ENCODE measurements at places on chromosomes 16 and 17. TPM values are rescaled to one million over a fixed set of nuclear protein-coding genes. Genes with fewer than 3 reads are reported as not detected.
A peak's percentile ranks its signal among the peaks of the same experiment; 100 is the strongest.

The BEAN1 gene
- not detected for total RNA-seq

The SIAH1 gene
- total RNA-seq: 13.0 TPM

The HAPSTR1 gene
- total RNA-seq: 49.1 TPM

GRCh38 chr17:68450391-68450790 lies 6.9 kb downstream of the WIPI1 start:
- no peak for DNase-seq

- DNase-seq: no peak
Observed at GRCh38 chr17:61678339-61678738, 87.3 kb upstream of the NACA2 start.

- DNase-seq: no peak
Observed at GRCh38 chr17:41026715-41027471, at the start of gene KRTAP1-5. KRTAP1-5 (minus strand) TSS chr17:41027208; CDS start chr17:41027155, 53 bp downstream.

DNA sequence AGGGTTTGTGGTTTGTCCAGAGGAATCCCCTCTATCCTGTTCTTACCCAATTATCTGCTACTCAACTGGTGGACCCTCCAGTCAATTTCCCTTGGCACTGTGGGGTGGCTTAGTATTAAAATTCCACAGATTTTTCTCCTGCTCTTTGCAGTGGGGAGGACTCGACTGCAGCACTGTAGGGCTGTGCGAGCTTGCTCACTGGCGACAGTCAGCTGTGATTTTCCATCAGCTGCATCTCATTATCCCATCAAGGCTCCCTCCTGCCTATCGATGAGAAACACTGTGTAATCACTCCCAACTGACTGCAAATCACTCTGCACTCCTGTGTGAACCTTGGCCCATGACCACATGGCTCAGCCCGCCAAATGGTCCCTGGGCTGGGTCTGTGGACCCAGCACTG lies 90.5 kb upstream of the MAF start:
- DNase-seq: no peak

- DNase-seq: no peak
Observed at GRCh38 chr17:15392326-15392741, 50.9 kb upstream of the TEKT3 start.

- DNase-seq: no peak
Observed at GRCh38 chr17:80930335-80931279, 61.0 kb upstream of the CHMP6 start.

DNA sequence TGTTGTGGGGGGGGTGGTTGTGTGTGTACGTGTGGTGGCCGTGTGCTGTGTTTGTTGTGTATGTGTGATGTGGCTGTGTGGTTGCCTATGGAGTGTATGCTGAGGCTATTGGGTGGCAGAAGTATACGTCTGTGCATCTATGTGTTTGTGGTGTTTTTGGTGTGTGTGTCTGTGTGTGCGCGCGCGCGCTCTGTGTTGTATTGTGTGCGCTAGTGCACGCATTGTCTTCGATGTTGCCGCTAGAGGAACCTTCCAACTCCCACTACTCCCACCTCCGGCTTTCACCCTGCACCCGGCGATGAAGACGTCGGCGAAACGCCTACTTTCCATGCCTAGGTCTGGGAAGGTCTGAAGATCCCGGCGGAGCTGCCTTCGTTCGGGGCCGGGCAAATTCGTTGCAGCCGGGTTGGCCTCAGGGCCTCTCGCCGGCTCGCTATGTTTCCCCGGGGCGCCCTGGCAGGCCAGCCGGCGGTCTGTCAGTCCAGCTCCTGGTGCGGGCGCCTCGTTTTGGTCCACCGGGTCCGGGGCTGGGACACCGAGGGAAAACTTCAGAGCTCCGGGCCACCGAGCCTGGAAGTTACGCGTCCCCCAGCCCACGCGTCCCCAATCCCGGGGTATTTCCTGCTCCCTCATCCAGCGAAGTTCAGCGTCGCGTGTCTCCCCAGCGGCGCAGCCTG lies 5.2 kb upstream of the DLX4 start:
- DNase-seq: no peak

- DNase-seq: peak; percentile 87
Observed at GRCh38 chr16:2663553-2664546, 18.5 kb upstream of the KCTD5 start.

- DNase-seq: peak; percentile 60
Observed at GRCh38 chr17:81510785-81511553, 1.6 kb downstream of the ACTG1 start.

DNA sequence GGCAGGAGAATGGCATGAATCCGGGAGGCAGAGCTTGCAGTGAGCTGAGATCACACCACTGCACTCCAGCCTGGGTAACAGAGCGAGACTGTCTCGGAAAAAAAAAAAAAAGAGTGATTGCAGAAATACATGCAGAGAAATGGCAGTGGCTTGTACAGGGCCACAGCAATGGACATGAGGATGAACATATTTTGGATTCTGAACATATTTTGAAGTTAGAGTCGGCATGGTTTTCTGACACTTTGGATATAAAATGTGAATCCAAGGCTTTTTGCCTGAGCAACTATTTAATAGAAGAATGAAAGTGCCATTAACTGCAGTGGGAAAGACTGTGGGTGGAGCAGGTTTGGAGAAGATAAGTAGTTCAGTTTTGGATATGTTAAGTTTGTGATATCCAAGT lies 35.8 kb downstream of the CPD start:
- no peak for DNase-seq

DNA sequence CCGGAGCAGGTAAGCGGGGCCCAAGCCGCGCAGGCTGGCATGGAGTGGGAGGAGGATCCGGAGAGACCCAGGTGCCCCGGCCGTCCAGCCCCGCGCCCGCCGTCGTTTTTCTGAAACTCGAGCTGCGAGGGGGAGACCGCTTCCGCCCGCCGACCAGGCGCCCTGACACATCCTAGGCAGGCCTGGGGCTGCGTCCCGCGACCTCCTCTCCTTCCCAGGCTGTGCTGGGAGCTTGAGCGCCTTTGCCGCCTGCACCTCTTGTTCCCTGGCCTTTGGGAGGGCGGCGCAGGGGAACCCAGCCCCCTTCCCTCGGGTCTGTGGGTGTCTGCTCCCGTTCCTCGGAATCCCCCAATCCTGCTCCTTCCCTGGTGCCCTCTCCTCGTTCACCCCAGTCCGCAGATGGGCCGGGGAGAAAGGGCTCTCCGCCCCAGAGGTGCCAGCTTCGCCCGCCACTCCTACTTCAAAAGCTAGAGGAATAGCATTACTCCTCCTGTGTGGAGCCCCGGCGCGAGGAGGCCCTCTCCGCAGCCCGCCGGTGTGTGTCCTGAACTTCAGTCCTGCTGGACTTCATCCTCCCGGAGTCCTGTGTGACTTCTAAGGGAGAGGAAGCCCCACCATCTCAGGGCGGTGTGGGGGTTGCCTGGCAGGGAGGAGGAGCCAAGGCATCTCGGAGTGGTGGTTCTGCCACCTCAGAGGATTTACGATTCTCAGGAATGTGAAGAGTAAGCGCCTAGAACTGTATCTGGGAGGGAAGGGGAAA lies 1.0 kb downstream of the NHERF1 start:
- peak; percentile 76 for DNase-seq

Measured in activated CD4-positive, alpha-beta memory T cell treated with anti-CD3 and anti-CD28 coated beads for 36 hours (primary cell).